ENCODE measurements at places on chromosomes 1 and 21.
A peak's percentile ranks its signal among the peaks of the same experiment; 100 is the strongest.

DNA sequence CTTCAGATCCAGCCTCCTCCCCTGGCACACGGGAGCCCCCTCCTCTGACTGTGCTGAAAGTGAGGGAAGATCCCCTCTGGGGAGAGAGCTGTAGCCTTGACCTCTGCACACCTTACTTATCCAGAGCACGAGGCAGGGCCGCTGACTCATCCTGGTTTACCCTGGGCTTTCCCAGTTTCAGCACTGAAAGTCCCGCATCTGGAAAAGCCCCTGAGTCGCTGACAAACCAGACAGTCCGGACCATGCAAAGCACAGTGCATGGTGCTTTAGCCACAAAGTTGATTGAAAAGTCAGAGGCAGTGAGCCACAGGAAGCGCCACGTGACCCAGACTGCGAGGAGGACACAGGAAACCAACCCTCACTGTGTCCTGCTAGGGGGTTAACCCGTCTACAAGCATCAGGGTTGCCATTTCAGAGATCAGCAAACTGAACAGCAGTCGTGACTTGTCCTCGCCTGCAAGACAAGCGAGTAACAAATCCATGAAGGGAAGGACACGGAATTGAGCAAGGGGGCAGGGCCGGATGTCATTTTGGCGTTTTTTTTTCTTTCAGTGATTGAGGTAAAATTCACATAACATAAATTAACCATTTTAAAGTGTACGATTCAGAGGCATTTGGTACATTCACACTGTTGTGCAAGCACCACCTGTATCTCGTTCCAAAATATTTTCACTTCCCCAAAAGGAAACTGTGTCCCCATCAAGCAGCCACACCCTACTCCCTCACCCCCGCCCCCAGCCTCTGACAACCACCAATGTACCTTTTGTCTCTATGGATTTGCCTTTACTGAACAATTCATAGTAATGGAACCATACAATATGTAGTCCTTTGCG, 19.9 kb upstream of the IFNGR2 start:
- peak; percentile 80 for DNase-seq

- DNase-seq, result no peak
These were observed 26.6 kb downstream of the RRP1 start for GRCh38 chr21:43815991-43816390.

- DNase-seq, result no peak
These were observed 31.8 kb upstream of the ZNF644 start for GRCh38 chr1:91053630-91054029.

GRCh38 chr21:36567216-36567885, 87.4 kb upstream of the CLDN14 start:
- DNase-seq, result no peak

DNA sequence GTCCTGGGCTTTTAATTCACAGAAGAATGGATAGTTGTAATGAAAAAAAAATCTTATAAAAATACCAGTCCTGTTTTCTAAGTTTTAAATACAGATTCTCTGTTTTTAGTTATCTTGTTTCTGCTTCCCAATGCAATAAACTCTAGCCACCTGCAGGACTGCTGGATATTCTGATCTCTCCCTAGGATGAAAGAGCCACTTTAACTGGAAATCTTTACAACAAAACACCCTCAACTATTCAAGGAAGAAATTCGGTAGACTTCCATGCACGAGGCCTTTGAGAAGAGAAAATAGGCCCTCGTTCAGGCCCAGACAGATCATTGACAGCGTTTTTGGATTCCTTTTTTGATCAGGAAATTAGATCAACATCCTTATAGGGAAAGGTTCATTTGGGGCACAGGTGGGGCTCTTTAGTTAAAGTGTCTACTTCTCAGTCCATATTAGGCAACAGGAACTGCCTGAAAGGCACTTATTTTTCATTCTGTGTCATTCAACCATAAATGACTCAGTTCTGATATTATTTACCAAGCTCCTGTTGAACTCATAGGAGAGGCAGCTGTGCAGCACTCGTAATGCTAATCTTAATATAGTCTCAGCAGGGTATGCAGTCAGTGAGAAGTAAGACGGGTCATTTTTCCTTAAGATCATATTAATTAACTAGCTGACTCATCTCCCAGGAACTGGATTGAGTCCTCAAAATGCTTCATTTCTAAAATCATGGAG, 71.1 kb upstream of the ERRFI1 start:
- DNase-seq, result peak; percentile 32

- DNase-seq, result no peak
These were observed 459.6 kb downstream of the PTPRC start for GRCh38 chr1:199098468-199098867.

GRCh38 chr1:241714321-241715218, 62.5 kb downstream of the WDR64 start:
- DNase-seq, result no peak

DNA sequence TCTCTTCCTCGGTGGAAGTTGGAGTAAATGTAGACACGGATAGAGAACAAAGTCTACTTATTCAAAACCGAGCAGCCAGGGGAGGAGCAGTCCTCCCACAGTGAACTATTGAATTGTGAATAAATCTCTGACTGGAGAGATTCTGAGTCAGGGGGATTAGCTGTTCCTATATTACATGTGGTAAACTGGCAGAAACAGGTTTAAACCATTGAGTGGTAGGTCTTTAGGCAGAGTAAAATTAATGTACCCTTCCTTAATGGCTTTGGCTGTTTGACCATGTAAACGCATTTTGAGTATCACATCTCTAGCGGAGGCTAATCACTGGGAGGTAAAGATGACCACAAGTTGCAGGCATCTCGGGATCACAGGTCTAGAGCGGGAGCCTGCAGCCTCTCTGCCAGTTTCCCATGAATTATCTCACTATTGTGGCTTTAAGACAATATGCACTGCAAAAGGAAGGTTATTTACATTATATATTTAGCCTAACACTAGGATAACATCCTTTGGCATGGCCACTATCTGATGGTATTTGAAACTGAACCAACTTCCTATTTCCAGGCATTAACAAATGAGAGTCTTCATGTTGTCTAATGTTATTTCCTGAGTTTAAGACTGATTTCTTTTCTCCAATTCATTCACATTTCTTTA, 7.9 kb upstream of the DISC1 start:
- DNase-seq, result no peak

DNA sequence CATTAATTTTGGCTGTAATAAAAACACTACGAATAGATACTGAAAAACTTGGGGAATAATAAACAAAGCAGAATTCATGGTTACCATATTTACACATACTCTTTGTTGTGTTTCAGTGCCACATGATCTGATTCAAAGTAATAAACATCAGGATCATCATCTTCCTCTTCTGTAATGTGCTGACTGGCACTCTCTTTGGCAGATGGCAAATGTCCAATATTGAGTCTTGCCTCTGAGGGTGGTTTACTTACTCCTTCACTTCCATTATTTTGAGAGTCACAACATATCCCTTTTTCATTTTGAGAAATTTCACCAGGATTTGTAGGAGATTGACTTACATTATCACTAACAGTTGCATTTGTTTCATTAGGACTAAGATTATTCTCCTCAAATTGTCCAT, 50.7 kb downstream of the ZZZ3 start:
- DNase-seq, result no peak

DNA sequence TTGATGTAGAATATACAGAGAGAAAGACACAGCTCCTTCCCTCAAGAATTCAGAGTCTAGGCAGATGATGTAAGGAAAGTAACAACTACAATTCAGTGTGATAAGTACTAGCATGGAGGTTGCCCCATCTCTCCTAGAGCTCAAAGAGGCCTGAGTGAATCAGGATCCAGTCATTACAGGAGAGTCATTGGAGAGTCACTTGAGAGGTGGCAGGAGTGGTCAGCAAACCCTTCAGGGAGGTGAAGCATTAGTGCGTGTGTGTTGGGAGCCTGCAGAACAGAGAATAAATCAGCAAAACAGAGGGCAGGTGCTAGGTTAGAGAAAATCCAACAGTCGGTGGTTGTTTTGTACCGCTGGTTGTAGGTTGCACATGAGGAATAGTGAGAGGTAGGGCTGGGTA, 46.1 kb downstream of the GRIK1 start:
- no peak for DNase-seq

- no peak for DNase-seq
These were observed 1.7 kb downstream of the ETS2 start for GRCh38 chr21:38807441-38807871.

DNA sequence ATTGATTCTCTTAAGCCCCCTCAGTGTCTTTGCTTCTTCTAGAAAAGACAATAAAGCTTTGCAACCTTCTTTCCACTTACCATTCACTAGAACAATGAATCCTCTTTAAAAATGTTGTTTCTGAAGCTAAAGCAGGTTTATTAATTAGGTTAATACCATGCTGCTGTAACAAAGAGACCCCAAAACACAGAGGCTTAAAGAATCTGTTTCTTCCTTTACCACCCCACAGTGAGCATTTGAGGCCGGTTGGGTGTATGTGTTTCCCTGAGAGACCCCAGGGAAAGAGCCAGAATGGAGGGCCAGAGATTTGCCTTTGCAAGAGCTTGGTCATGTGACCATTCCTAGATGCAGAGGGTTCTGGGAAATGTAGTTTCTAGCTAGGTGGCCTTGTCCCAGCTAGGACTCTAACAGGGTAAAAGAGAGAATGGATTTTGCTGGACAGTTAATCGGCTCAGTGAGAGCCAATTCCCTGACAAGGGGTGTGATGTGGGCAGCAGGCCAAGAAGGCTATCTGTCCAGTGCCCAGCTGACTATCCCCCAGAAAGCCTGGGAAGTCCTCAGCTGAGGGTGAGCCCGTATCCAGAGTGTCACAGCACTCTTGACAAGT, 191.8 kb upstream of the TMEM51 start:
- DNase-seq, result no peak

DNA sequence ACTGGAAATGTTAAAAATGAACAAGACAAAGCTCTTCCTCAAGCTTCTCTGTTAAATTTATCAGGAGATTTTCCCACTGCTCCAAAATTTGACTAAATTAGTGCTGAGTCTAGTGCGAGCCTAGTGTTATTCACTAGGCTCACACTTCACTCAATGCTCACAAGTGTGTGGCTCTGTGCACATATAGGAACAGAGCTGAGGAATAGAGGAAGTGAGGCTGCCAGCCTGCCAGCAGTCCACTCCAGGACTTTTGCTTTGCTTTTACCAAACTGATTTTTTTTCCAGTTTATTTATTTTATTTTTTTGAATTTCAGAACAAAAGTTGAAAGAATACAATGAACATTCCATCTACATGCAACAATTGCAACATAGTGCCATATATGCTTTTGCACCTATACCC, 87.2 kb downstream of the VAV3 start:
- DNase-seq, result no peak

GRCh38 chr1:170776777-170777176, 112.8 kb downstream of the PRRX1 start:
- no peak for DNase-seq

- DNase-seq, result no peak
These were observed 3.7 kb downstream of the CHIA start for GRCh38 chr1:111294390-111294789.

DNA sequence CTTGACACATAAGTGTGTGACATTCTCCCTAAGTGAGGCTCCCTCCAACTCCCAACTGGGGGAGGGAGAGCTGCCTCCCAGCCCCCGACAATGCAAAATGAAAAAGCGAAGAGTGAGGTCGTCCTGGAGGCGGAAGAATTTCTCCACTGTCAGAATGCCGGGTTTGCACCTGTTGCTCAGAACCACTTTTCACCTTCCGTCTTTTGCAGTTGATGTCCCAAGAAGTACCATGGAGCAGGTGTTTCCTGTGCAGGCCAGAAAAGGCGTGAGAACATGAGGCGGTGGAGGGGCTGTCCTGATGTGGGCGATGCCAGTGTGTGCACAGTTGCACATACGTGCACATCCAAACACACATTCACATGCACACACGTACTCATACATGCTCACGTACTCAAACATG, 158.6 kb upstream of the AJAP1 start:
- DNase-seq, result no peak

- no peak for DNase-seq
These were observed 9.1 kb downstream of the SGIP1 start for GRCh38 chr1:66542811-66543767.

- DNase-seq, result no peak
These were observed 277.5 kb downstream of the CTH start for GRCh38 chr1:70688580-70688979.

GRCh38 chr1:53942127-53942957, 3.2 kb downstream of the IFT25 start:
- no peak for DNase-seq

- no peak for DNase-seq
These were observed 14.4 kb downstream of the CXADR start for GRCh38 chr21:17527240-17527639.

DNA sequence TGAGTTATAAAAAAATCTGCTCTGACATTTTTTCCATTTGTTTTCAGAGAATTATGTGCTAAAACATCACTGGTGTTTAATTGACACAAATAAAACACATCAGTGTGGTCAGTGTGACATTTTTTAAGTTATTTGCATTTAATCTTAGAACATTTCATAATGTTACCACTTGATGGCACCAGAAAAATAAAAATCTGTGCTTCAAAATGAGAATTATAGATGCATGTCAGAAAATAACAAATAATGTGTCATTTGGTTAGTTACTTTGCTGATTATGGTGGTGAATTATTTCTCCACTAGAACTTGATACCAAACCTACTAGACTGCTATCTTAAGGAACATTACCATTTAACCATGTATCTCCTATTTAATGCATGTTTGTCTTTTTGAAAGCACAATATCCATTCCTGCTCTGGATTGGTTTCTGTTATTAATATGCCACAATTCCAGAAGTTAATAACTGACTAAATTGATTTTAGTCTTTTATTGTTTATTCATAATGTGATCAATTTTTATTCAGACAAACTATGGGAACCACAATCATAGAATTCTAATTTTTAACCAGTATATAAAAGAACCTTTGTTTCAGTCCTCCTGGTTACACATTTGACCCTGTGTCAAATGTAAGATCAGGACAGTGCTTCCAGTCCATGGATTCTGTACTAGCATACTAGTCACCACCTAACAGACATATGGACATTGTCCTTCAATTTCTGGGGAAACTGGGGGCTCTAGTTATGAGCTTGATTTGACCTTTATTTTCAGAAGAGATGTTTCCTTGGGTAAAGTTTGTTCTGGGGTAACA, 81.0 kb downstream of the RPS6KC1 start:
- no peak for DNase-seq

- no peak for DNase-seq
These were observed 31.6 kb upstream of the KIF1B start for GRCh38 chr1:10178597-10179405.

GRCh38 chr1:116920211-116920610, 10.5 kb downstream of the PTGFRN start:
- no peak for DNase-seq

- DNase-seq, result no peak
These were observed 38.9 kb downstream of the DR1 start for GRCh38 chr1:93384656-93385055.

GRCh38 chr1:183306317-183307042, 111.7 kb downstream of the NMNAT2 start:
- DNase-seq, result no peak

DNA sequence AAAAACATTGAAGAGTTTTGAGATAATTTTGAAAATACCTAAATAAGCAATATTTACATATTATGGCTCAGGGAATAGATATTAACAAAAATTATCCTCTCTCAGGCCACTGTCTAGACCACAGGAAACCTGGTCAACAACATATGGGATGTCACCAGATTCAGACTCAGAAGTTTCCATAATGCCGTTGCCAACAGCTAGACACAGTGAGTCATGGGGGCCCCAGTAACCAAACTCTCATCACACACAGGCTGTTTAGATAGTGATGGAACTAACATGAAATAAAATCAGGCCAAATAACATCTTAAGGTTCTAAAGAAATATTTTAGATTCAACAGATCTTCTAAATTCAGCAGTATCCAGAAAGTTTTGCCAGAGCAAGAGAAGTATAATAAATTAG, 681.7 kb upstream of the ADAMTS5 start:
- no peak for DNase-seq
